ENCODE measurements at places on chromosomes 6 and 20. TPM values are rescaled to one million over a fixed set of nuclear protein-coding genes. Genes with fewer than 3 reads are reported as not detected.

ENPP3 gene
- total RNA-seq = 0.56 TPM

EDN3 gene
- not detected for total RNA-seq

C20orf173 gene
- total RNA-seq = not detected

BTN3A1 gene
- total RNA-seq = 15.6 TPM

SLC17A9 gene
- 9.9 TPM for total RNA-seq

Measured in posterior vena cava (tissue), 2 donors.